ENCODE measurements at places on chromosomes 1 and 21.
A peak's percentile ranks its signal among the peaks of the same experiment; 100 is the strongest.

GRCh38 chr1:169048043-169048442 is 58.4 kb upstream of the ATP1B1 start:
- DNase-seq: no peak

DNA sequence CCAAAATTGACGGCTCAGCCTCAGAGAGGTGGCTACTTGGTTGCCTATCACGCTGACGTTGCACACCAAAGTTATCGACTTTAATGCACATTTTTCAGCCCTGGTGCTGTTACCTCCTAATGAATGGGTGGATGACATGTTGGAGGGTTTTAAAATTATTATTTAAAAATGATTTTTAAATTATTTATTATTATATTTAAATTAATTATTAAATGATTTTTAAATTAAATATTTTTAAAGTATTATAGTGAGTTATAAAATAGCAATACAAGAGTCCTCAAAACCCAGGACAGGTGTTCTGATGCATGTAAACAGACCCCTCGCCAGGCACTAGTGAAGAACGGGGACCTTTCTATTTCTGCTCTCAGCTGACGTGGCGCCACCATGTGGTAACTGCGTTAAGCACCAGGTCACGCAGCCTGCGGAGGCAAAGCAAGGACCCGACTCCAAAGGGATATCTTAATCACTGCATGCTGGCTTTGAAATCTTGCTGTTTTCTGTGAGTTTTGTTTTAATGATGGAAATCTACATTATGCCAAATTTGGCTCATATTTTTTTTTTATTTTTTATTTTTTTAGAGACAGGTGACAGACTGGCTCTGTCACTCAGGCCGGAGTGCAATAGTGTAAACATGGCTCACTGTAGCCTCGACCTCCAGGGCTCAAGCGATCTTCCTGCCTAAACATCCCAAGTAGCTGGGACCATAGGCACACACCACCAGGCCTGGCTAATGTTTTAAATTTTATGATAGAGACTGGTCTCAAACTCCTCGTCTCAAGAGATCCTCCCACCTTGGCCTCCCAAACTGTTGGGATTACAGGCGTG is 22.6 kb downstream of the CASP9 start:
- peak; percentile 31 for DNase-seq

- DNase-seq: no peak
Observed at GRCh38 chr1:180254854-180255253, 24.8 kb downstream of the LHX4 start.

DNA sequence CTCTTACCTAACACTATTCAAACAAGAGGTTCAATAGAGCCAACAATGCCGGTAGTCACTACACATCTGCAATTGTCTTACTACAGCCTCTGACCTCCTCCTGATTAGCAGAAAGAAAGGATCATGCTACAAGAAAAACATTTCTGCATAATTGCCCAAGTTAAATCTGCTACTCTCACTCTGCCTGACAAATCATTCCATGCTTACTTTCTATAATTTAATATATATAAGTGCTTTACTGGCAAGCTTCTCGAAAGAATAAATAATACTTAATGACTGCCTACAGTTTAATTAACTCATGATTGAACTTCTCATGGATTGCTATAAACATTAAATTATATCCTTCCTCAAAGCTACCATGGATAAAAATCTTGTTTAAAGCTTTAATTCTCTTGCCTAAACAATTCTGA is 156.0 kb downstream of the SLC45A1 start:
- DNase-seq: no peak

DNA sequence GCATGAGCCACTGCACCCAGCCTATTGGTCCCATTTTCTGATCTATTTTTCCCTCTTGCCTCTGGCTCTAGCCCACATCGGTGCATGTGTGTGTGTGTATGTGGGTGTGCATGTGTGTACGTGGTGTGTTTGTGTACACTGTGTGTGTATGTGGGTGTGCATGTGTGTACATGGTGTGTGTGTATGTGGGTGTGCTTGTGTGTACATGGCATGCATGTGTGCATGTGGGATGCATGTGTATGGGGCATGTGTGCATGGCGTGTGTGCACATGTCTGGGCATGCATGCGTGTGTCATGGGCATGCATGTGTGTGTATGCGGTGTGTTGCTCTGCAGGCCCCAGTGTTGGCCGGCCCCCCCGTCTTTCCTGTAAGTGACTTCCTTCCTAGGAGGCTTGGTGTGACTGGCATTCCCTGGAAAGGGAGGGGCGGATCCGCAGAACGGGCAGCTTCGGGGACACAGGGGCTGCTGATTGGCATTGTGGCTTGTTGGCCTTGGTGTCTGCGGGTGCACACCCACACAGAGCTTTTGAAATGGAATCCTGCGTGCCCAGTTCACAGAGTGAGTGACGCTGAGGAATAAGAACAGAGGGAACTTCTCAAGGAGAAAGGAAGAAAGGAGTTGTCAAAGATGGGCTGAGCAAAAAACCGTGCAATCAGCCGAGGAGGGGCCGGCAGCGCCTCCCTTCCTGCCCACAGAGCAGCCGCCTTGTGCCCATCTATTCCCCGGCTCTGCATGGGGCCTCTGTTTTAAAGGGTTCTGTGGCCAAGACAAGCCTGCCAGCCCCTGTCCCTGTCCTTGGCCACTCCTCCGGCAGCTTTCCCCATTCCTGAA is 8.0 kb downstream of the PDXK start:
- DNase-seq: no peak

GRCh38 chr1:31243501-31244286 is 4.0 kb upstream of the NKAIN1 start:
- DNase-seq: no peak

DNA sequence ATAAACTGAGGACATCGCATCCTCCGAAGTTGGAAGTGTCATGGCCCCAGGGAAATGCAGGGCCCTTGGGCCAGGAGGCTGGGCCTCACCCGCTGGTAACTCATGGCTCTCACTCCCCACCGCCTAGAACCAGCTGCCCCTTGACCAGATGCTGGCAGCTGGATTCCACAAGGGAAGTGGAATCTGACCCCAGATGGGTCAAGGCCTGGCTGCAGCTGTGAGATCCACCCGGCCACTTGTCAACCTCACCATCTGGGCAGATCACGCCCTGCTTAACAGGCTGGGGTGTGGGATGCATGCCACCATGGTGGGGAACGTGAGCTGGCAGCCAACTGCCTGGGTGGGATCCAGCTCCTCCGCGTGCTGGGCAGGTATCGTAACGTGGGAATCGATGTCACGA is 25.5 kb downstream of the KCNAB2 start:
- no peak for DNase-seq

DNA sequence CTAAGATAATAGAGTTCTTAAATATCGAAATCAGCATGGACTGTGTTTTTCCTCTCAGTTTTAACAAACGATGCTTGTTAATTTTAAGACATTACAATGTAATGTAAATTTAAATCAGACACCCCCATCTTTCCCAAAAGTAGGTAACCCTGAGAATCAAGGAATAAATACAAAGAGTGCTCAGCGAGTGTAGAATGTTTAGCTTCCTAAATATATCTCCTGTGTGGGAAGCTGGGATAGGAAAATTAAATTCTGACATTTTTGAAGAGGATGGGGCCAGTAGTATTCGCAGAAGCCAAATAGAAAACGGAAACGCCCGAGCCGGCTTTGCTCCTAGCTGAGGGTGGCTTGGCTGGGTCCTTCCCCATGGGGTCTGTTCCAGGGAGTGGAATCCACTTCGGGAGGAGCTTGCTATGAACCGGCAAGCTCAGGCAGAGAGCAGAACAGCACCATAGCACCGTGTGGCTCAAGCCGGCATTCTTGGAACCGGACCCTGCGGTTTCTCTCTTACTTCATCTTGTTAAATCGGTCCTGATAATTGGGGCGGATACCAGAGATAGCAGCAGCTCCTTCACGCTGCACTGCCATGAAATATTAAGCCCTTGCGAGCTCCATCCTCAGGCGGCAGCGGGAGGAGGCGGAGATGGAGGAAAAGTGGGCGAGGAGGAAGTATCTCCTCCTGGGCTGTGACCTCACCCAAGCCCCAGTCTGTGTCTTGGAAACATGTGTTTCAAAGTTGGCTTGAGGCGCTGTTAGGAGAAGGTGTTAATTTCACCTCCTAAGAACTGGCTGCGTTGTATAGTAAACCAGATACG is 24.9 kb downstream of the MAP3K7CL start:
- DNase-seq: no peak

GRCh38 chr1:24360681-24361080 is 41.5 kb downstream of the GRHL3 start:
- DNase-seq: no peak

DNA sequence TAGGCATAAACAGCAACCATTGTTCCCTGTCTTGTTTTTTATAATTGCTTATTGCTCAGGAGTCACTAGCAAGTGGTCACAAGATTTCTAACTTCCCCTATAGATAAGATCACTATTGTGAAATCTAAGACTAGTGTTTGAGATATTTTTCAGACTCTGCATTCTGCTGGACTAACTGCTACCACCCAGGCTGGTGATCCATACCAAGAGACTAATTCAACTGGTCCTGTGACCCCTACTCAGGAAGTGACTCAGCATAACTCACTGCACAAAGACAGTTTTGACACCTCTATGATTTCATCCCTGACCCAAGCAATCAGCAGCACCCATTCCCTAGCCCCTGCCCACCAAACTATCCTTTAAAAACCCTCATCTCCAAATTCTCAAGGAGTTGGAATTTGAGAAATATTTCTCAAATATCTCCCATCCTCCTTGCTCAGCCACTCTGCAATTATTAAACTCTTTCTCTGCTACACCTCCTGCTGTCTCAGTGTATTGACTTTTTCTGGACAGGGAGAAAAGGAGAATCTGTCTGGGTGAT is 52.7 kb downstream of the TRIM33 start:
- DNase-seq: no peak
